ENCODE measurements at places on chromosomes 11 and 22.
A peak's percentile ranks its signal among the peaks of the same experiment; 100 is the strongest.

DNA sequence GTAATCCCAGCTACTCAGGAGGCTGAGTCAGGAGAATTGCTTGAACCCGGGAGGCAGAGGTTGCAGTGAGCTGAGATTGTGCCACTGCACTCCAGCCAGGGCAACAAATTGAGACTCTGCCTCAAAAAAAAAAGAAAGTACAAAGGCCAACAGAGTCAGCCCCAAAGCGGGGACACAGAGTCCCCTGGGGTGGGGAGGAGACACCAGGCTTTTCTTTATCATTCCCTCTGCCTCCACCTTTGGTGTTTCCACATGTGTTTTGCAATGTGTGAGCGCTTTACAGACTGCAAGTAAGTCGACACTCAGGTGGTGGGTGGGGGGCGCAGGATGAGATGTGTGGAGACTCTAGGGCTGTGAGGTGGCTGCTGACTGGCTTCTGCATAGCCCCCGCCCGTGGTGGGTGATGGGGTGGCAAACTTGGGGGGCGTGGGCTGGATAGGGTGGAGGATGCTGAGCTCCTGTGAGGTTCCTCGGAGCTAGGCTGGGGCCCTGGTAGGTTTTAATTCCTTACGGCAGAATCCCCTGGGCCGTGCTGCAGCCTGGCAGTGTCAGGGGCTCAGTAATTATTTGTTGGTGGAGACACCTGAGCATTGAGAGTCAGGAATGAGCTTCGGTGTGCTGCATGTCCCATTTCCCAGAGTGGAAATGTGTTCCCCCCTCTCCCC, 177.2 kb downstream of the CTTN start:
- DNase-seq = no peak

GRCh38 chr11:105696000-105696399, 86.1 kb downstream of the GRIA4 start:
- DNase-seq = no peak

GRCh38 chr11:78292109-78292803, 103.5 kb downstream of the USP35 start:
- DNase-seq = no peak

- no peak for DNase-seq
Measured at GRCh38 chr11:85939099-85940015, 84.2 kb downstream of the CCDC83 start.

DNA sequence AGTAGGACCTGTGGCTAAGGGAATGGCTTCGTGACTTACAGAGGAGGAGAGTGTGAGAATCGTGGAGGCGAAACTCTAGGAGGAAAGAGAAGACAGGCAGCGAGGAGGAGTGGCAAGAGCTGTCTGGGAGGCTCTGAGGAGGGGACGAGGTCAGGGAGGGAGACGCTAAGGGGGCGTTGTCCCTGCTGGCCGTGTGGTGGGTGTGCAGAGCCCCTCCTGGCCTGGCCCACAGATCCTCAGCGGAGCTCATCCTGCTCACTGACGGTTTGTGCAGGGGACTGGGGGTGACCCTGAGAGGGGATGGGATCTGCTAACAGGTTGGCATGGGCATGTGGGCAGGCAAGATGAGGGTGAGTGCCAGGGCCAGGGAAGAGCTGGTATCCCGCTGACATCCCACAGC, 56.5 kb upstream of the PRR5 start:
- DNase-seq = no peak

- DNase-seq = no peak
Measured at GRCh38 chr11:2848497-2848896, 37.1 kb downstream of the CDKN1C start.

DNA sequence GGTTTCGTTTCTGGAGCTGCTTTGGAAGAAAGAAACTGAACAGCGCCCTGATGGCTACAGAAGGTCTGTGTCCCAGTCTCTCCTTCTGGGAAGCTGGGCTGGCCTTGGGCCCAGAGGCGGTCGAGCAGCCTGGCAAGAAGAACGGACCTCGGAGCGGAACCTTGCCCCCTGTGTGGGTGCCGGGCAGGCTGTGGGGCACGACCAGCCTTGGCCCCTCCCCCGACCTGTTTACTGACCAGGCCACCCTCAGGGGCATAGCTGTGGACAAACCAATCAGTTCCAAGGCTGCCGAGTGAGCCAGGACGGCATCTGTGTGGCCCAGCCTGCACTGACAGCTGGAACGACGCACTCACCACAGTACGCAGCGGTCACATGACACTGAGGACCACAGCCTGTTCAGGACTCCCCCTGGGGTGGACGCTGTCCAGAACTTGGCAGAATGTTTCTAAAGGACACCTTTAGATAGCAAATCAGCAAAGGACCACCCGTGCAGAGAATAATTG, 7.2 kb downstream of the PIM3 start:
- DNase-seq = no peak

DNA sequence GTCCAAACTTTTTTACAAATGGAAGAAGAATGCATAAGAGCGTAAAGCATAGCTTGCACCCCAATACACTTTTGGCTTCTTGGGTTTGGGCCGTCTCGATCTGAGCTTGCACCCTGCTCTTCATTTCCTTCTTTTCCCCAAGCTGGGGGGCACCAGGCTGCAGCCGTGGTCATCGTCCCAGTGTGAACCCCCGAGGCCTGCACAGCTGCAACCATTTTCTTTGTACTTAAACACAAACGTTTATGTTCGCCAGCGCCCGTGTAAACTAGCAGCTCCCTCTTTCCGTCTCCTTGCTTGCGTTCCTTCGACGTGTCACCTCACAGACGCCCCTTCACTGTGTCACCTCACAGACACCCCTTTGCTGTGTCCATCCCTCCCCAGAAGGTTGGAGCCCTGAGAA, 10.1 kb downstream of the KRTAP5-5 start:
- no peak for DNase-seq

DNA sequence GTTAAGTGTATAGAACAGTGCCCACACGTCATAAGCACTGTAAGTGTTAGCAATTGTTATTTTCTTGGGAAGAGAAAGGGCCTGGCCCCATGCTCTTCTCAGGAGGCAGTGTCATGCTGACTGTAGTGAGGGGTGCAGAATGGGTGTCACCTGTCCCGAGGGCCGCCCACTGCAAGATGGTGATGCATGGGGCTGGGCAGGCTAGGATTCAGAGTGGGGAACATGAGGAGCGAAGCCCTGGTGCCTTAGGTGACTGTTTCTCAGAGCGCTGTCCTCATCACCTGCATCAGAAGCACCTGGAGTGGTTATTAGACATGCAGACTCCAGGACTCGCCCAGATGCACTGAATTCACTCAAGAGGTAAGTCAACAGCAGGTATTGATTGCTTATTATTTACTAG, 101.0 kb upstream of the PARVA start:
- no peak for DNase-seq

GRCh38 chr22:23182309-23183060, 2.2 kb downstream of the BCR start:
- peak; percentile 33 for DNase-seq

GRCh38 chr11:134639586-134640330, 227.7 kb upstream of the B3GAT1 start:
- no peak for DNase-seq

GRCh38 chr22:44392446-44392921, 79.7 kb upstream of the SHISAL1 start:
- no peak for DNase-seq

DNA sequence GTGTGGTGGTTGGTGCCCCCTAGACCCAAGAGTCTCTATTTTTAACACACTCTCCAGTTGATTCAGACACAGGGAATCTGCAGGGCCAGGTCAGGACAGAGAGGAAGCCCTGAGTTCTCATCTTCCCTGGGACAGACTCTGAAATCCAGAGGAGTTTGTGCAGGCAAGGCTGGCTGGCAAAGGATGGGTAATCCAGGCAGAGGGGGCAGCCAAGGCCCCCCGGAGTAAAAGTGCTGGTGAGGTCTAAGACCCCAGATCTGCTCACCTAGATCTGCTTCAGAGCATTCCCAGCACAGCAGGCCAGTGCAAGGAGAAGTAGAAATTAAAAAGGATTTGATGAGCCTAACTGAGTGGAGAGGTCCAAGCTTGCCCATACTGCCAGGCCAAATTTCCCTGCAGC, 40.6 kb upstream of the MN1 start:
- no peak for DNase-seq

- DNase-seq = no peak
Measured at GRCh38 chr11:63001456-63001855, 14.2 kb downstream of the SLC22A8 start.

- no peak for DNase-seq
Measured at GRCh38 chr22:44926491-44927415, 83.1 kb downstream of the PHF21B start.

GRCh38 chr22:36284171-36284571, 31.2 kb downstream of the APOL1 start:
- no peak for DNase-seq

GRCh38 chr11:46431211-46431610, 39.6 kb upstream of the CHRM4 start:
- no peak for DNase-seq

DNA sequence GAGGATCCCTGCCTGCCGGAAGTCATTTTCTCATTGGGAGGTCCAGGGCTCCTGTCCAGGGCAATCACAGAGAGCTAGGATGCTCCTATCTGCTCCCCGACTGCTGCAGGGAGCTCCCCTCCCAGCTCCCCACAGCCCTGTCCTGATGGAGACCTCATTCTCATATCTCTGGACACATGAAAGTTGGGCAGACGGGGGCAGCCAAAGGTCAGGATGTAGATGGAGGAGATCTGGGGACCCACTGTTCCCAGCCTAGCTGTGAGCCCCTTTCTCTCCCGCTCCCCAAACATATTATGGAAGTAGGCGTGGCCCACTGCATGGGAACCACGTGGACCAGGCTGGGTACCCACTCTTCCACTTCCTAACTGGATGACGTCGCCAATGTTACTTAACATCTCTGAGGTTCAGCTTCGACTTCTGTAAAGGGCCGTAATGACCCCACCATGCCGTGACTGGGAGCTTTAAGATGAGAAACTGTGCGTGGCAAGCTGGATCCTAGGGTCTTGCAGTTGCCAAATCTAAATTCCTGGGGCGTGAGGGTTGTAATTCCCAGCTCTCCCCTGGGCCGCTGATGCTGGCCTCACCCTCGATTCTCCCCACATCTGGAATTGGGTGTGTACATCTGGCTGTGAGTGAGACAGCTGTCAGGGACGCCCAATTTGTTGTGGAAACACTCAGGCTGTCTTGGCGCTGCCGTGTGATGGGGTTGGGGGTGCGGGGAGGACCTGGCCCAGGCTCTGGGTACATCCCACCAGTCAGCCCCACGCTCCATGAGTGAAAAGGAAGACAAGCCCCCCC, 1.8 kb downstream of the CDC42EP2 start:
- peak; percentile 99 for DNase-seq

DNA sequence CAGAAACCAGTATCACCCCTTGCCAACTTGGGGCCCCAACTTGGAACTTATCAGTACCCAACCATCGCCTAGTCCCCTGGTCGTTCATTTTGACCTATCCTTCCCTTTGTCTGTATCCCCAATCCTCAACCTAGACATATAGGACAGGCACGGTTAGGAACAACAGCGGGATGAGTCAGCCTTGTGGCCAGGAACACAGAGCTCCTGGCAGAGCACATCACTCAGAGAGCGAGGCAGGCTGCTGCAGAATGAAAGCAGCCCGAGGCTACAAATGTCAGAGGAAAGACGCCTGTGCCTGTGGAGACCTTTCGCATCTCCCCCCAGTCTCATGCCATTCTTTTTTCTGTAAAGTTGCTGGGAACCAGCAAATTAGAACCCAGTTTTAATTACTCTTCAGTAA, 14.6 kb downstream of the DKK3 start:
- DNase-seq = peak; percentile 94

DNA sequence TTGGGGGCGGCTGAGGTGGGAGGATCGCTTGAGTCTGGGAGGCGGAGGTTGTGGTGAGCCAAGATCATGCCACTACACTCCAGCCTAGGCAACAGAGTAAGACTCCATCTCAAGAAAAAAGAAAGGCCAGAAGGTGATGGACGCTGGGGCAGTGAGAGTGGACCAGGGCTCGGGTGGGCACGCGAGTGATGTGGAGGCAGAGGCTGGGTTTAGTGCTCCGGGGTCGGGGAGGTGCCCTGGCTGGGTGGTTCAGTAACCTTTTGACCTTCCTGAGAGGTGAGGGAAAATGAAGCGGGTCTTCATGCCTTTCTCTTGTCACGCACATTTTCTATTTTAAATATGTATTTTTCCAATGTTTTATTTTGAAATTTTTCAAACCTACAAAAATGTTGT, 45.1 kb downstream of the ST14 start:
- DNase-seq = no peak

DNA sequence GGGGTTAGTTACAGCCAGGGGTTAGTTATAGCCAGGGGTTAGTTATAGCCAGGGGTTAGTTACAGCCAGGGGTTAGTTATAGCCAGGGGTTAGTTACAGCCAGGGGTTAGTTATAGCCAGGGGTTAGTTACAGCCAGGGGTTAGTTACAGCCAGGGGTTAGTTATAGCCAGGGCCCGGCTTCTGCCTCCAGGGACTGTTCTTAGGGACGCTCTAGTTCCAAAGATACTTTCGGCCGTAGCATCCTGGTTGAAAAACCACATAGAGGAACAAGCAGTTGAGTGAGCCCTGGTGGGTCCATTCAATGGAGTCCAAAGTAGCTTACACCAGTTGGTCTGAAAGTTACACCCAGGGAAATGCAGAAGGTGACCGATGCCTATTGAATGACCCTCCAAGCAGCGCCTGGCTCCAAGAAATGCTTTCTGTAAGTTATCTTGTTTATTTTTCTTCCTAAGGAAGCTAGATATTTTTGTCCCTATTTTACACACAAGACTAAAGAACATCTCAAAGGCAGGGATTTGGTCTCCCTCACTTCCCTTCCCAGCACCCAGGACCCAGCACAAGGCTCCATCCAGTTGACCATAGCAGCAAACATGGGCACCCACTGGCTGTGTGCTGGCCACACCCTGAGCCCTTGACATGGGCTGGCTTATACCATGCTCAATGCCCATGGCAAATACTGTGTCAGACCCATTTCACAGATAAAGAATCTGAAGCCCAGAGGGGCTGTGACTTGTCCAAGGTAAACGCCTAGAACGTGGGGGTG, 49.7 kb upstream of the SHISAL1 start:
- peak; percentile 36 for DNase-seq

- peak; percentile 89 for DNase-seq
Measured at GRCh38 chr11:72223615-72224563, 678 bp upstream of the INPPL1 start.

GRCh38 chr11:82901922-82902485, 468 bp downstream of the DDIAS start:
- DNase-seq = no peak

GRCh38 chr11:28674433-28675103, 566.4 kb downstream of the METTL15 start:
- peak; percentile 95 for DNase-seq

GRCh38 chr11:64306876-64307622, 1.7 kb downstream of the ESRRA start:
- peak; percentile 31 for DNase-seq

GRCh38 chr11:34261820-34262219, 96.0 kb downstream of the ABTB2 start:
- DNase-seq = no peak

- no peak for DNase-seq
Measured at GRCh38 chr11:13008061-13008435, 1.1 kb upstream of the RASSF10 start.

- DNase-seq = no peak
Measured at GRCh38 chr11:104881117-104881794, 17.0 kb downstream of the CASP12 start.

DNA sequence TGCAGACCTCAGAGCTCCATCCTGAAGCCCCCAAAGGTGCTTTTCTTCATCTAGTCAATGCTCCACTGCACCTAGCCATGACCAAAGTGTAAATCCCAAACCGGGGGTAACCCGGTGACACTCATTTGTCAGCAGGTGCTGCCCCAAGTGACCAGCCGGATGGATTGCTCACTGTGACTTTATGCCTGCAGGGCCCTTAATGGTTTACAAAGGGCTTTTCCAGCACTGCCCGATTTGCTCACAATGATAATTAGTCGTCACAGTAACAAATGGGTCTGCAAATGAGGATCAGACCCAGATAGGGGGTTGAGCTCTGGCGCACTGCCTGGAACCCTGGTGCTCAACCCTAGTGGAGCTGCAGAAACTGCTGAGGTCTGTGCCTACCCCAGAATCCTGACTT, 45.7 kb upstream of the CD5 start:
- DNase-seq = no peak

All from adipocyte (in vitro differentiated cells).